Activated CD8-positive, alpha-beta memory T cell treated with anti-CD3 and anti-CD28 coated beads, Interleukin-2, amount 50 U/mL, for 4 hours (primary cell): ENCODE measurements at places on chromosomes 2 and 18.
A peak's percentile ranks its signal among the peaks of the same experiment; 100 is the strongest.

DNA sequence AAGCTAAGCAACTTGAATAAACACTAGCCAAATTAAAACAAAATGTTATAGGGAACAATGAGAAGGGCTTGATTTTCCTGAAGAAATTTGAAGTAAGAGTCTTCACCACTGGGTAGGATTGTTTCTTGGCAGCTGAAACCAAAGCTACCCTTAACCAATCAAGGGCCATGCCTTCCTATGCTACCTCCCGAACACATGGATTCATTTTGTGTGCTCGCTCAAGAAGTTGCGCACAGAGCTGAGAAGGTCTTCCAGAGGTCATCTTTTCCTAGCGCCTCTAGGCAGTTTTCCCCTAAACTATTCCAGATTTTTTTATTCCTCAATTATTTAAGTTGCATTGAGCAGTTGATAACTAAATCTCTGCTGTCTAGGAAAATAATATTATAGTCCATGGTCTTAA lies 264.6 kb downstream of the RBM43 start:
- DNase-seq: no peak

DNA sequence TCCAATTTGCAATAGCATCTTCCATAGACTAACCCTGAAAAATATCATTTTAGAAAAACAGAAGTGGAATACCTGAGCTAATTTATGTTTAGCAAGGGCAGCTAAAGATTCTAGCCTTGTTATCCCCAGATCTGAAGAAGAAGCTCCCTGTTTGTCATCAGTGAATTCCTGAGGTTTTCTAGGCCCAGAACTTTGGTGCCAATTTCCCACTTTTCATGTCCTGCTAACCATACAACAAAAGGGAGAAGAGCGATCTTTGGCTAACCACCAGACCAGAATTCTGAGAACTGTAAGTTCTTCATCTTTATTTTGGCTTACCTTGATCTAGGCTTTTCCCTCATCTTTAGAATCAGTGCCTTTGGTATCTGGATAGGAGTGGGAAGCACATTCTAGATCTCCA lies 51.3 kb upstream of the RASGRP3 start:
- DNase-seq: no peak

DNA sequence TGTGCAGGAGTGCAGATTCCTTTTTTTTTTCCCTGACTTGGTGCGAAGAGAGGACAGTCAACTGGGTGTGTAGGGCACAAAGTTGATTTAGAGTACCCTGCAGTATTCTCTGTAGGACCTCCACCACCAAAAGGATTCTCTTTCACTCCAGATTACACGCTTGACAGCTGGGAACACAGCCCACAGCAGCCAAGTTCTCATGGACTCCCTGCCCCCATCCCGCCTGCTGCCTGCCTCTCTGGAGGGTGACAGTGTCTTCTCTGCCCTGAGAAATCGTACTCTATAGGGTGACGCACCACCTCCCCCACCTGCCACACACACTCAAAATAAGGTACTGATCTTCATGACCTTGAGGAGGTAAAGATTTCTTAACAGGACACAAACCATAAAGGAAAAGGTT lies 26.6 kb upstream of the IHH start:
- DNase-seq: no peak

GRCh38 chr18:45670281-45670962 lies 53.6 kb upstream of the SLC14A1 start:
- peak; percentile 43 for DNase-seq

- DNase-seq: no peak
Observed at GRCh38 chr2:188291617-188292347, at the start of gene GULP1. TSS of gene GULP1 (plus strand) at chr2:188291874. CDS start at chr2:188477703, 185,829 bp downstream.

DNA sequence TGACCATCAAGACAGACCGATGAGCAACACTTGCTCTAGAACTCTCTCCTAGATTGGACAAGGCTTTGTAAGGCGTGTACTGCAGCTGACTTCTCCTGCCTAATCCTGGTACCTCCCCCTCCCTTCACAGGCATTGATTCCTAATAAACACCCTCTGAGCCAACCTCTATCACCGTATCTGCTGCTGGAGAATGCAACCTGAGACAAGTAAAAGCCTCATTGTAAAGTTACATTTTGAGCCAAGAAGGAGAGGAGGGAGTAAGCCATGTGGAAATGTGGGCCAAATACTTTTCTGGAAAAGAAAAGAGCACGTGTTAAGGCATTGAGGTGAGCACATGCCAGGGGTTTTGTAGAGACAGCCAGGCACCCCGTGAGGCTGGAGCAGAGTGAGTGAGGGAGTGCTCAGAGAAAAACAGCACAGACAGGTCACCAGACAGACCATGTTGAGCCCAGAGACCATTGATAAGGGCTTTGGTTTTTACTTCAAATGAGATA lies 2.6 kb upstream of the WDFY1 start:
- DNase-seq: no peak
